ENCODE measurements at places on chromosomes 13 and 19. TPM values are rescaled to one million over a fixed set of nuclear protein-coding genes. Genes with fewer than 3 reads are reported as not detected.

GRCh38 chr13:114005206-114005724 lies 31.4 kb upstream of the C13orf46 start:
- no peak for DNase-seq

DNA sequence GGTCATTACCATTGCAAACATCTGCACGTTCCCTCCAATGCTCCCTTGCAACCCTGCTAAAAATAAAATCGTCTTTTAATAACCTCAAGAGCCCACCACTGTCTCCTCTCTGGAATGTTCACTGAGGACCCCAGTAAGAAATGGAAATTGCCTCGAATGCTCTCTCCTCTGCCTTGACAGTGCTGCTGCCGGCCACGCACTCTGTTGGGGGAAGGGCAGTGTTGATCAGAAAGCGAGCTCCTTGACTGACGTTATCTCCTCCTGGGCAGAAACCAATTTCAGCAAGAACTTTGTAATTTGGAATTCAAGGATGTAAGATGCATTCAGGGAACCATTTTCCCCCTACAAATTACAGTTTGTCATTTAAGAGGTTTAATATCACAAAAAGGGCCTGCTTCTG lies 718.5 kb downstream of the UQCRFS1 start:
- DNase-seq, result no peak

Gene ETFB
- total RNA-seq, result 162 TPM

Gene COMP
- total RNA-seq, result not detected

Gene PLVAP
- not detected for total RNA-seq
